H7 (cell line): ENCODE measurements at places on chromosomes 12 and 14. TPM values are rescaled to one million over a fixed set of nuclear protein-coding genes. Genes with fewer than 3 reads are reported as not detected.
A peak's percentile ranks its signal among the peaks of the same experiment; 100 is the strongest.

GRCh38 chr12:84976133-84976532, 59.9 kb downstream of the TSPAN19 start:
- DNase-seq = no peak

- no peak for DNase-seq
These were observed 159.6 kb downstream of the CEP128 start for GRCh38 chr14:80781972-80782367.

DNA sequence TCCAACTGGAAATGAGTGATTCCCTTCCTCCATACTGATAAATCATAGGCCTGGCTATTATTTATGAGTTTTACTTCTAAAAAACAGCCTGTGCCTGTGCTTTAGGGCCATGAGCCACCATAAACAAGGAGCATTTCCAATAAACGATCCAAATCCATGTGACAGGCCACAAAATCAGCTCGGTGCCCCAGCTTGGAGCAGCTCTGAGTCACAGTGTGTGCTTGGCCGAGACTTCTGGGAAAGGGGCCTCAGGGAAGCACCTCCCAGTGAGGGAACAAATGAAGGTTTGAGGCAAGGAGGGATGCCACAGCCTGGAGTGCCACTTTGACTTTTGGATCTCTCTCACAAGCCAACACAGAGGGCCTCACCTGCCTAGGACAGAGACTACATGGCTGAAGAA, 190.4 kb downstream of the NTF3 start:
- no peak for DNase-seq

DNA sequence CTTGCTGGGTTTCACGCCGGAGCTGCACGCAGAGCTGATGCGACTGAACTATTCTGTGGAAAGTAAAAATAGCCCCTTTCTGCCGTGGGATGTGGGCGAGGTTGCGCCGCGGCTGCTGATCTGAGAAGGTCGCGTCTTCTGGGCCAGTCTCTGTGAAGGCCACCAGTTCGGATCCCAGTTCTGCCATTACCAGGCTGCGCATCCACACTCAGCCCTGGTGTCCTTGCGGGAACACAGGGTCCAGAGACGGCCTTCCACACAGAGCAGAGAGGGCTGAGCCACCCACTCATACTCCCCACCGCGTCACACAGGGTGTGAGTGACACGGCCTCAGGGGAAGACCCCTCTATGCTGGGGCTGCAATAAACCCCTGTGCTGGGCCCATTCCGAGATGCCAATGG, 13.9 kb downstream of the GALNT9 start:
- DNase-seq = no peak

DNA sequence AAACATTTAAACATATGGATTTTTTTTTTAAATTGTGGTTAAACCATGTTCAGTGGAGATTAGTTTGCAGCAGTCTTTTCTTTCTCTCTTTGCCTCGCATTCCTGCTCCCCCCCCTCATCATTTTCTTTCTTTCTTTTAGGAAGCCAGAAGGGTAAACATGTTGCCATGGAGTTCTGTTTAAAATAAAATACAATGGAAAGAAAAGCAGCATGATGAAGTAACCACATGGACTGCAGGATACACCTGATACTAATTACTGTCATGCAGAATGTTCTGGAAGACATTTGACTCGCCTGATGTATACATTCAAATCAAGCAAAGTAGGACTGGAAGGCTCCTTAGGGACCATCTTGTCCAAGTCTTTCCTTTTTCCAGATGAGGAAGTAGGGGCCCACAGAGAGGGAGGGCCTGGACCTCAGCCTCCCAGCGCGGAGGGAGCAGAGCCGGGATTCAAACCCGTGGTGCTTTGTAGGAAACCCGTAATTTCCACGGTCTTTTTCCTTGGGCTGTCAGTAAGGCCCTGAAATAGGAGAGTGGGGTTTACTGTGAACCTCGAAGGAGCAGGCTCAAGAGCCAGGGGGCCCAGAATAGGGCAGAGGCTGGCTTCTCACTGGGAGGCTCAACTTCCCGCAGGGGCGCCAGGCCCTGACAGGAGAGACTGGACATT, 2.4 kb upstream of the MEG3 start:
- DNase-seq = no peak

GRCh38 chr14:90518941-90519256, 122.1 kb downstream of the CALM1 start:
- peak; percentile 92 for DNase-seq

DNA sequence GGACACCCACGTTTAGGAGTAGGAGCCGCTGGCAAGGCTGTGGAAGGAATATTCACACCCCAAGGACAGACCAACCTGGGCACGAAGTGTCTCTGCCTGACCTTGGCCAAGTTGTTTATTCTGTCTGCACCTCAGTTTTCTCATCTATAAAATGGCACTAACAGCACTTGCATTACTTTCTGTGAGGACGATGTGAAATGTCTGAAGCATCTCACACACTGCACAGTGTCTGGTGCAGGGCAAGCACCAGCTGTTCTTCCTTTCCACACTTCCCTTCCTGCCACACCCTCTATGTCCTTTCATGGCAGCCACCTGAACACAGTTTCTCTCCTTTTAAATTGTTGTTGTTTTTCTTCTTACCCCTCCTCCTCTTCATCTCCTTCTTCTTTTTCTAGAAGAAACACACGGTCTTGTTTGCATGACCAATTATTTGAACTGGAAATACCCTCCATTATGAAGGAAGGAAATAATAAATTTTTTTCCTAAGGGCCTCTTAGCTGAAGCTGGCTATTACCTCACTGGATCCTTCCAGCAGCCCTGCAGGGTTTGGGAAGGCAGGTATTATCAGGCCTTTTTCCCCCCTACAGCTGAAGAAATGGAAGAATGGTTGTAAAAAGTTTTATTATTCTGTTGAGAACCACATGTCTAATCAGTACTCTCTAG, 42.9 kb upstream of the ATP23 start:
- no peak for DNase-seq

DNA sequence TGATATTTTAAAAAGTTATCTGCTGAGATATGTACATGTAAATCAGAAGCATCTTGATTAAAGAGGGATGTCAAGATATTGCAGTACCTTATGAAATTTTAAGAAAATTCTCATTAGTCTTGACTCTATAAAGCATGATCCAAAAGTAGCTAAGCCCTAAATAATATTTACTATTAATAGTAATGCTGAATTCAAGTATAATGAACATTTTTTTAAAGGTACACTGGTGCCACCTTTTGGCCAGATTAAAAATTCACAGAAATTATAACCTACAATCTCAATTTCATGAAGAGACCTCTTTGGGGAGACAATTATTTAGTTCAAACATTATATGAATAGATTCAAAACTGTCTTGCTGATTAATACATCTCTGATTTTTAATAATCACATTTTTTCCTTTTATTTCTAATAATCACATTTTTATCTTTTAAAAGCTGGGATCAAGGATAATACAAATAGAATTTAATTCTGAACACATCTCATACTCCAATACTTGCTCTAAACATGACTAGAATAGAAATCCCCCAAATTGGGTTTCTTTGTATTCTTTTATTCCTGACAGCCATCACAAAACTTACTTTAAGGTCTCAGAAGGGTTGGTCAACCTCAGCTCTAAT, 13.4 kb downstream of the AKAP5 start:
- no peak for DNase-seq

DNA sequence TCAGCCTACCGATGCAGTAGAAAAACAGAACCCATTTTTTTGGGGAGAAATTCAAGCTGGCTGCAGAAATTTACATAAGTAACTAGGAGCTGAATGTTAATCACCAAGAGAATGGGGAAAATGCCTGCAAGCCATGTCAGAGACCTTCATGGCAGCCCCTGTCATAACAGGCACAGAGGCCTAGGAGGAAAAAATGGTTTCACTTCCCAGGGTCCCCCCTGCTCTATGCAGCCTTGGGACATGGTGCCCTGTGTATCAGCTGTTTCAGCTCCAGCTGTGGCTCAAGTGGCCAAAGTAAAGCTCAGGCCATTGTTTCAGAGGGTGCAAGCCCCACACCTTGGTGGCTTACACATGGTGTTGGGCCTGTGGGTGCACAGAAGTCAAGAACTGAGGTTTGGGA, 842.5 kb downstream of the FLRT2 start:
- DNase-seq = no peak

DNA sequence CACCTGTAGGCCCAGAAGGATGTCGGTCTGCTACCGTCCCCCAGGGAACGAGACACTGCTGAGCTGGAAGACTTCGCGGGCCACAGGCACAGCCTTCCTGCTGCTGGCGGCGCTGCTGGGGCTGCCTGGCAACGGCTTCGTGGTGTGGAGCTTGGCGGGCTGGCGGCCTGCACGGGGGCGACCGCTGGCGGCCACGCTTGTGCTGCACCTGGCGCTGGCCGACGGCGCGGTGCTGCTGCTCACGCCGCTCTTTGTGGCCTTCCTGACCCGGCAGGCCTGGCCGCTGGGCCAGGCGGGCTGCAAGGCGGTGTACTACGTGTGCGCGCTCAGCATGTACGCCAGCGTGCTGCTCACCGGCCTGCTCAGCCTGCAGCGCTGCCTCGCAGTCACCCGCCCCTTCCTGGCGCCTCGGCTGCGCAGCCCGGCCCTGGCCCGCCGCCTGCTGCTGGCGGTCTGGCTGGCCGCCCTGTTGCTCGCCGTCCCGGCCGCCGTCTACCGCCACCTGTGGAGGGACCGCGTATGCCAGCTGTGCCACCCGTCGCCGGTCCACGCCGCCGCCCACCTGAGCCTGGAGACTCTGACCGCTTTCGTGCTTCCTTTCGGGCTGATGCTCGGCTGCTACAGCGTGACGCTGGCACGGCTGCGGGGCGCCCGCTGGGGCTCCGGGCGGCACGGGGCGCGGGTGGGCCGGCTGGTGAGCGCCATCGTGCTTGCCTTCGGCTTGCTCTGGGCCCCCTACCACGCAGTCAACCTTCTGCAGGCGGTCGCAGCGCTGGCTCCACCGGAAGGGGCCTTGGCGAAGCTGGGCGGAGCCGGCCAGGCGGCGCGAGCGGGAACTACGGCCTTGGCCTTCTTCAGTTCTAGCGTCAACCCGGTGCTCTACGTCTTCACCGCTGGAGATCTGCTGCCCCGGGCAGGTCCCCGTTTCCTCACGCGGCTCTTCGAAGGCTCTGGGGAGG, at the start of gene LTB4R:
TSS of gene LTB4R (plus strand) at position 857 of the 959 bp plus-strand sequence. CDS start 4,150 bp downstream, outside the sequence.
- DNase-seq = no peak

GRCh38 chr14:94548999-94549985, 11.9 kb upstream of the SERPINA4 start:
- DNase-seq = peak; percentile 83

GRCh38 chr12:76820888-76821482, 57.1 kb downstream of the ZDHHC17 start:
- DNase-seq = peak; percentile 39

DNA sequence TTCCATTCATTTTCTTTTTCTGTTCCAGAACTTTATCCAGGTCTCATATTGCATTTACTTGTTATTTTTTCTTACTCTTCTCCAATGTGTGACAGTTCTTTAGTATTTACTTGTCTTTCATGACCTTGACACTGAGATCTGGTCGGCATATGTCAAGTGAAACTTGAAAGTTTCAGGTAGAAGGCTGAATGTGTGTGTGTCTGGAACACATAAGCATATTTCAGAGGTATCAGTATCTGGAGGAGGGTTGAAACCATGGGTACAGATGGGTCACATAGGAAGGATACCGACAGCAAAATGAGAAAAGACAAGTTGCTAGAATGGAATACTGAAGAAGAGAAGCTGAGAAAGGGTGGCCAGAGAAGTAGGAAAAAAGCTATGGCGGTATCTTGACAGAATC, 22.5 kb upstream of the PTGDR start:
- DNase-seq = no peak

GRCh38 chr12:11729439-11730150, 80.1 kb downstream of the ETV6 start:
- DNase-seq = no peak

DNA sequence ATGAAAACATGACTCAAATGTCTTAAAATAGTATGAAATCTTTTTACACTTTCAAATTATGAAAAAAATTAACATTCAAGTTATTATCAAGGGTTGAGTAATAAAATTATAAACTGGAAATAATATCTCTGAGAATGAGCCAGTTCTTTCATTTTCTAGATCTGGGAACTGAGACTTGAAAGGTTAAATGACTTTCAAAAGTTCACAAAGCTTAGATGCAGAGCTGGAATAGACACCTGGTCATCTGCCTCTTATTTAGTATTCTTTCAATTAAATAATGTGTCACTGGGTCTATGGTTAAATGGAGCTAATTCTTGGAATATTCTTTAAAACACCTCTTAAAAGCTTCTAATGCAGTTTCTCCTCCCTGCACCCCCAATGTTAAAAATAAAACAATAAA, 86.6 kb downstream of the CDK17 start:
- no peak for DNase-seq

The IL22 gene
- total RNA-seq = not detected in 2 replicates

The TSPAN11 gene
- 0.42 and 0.67 TPM in 2 replicates for total RNA-seq

The KRT73 gene
- total RNA-seq = not detected in 2 replicates

The NR1H4 gene
- not detected in 2 replicates for total RNA-seq

The ARHGEF25 gene
- total RNA-seq = 8.7 and 19.8 TPM in 2 replicates

The KRAS gene
- 19.5 and 22.2 TPM in 2 replicates for total RNA-seq

The NTS gene
- 219 and 319 TPM in 2 replicates for total RNA-seq

The NUDT4 gene
- total RNA-seq = 60.0 and 73.2 TPM in 2 replicates

The CAPZA3 gene
- not detected in 2 replicates for total RNA-seq
